Activated naive CD4-positive, alpha-beta T cell treated with anti-CD3 and anti-CD28 coated beads, Interleukin-2, amount 50 U/mL, for 72 hours (primary cell): ENCODE measurements at places on chromosomes 2 and 18. TPM values are rescaled to one million over a fixed set of nuclear protein-coding genes. Genes with fewer than 3 reads are reported as not detected.

Gene MGAT4A
- 95.6 TPM for total RNA-seq

GRCh38 chr2:8418721-8419120, 263.1 kb upstream of the ID2 start:
- no peak for DNase-seq

Gene DSG2
- total RNA-seq, result 0.23 TPM

DNA sequence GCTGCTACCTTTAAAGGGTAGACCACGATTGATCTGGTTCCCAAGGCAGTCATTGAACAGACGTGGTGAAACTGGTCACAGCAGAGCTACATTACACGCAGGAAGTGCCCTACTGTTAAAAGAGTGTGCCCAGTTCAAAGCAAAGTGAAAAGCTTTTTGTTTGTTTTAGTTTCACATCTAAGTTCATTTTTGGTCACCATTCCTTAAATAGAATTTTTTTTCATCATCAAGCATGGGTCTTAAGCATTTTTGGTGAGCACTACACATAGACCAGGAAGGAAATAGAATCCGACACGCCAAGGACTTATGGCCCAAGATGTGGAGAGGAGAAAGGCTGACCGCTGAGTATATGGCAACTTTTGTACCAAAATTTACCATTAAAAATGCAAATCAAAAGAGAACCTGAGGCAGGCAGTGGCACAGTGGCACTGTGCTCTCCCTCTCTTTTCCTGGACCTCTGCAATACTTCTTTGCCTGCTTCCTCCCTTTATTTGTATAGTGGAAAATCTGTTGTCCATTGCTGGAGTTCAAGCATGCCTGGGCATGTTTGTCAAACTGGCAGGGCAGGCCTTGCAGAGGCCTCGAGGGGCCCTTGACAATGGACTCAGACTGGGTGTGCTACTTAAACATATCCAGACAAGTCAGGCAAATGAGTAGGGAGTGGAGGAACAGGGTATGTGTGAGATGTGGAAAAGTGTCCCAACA, 42.6 kb upstream of the HNRNPA3 start:
- no peak for DNase-seq

Gene HOXD13
- total RNA-seq, result not detected

GRCh38 chr18:34544930-34545329, 165.2 kb upstream of the DTNA start:
- DNase-seq, result no peak

Gene TPO
- total RNA-seq, result not detected

Gene FAM228A
- 0.14 TPM for total RNA-seq

Gene CNGA3
- not detected for total RNA-seq

DNA sequence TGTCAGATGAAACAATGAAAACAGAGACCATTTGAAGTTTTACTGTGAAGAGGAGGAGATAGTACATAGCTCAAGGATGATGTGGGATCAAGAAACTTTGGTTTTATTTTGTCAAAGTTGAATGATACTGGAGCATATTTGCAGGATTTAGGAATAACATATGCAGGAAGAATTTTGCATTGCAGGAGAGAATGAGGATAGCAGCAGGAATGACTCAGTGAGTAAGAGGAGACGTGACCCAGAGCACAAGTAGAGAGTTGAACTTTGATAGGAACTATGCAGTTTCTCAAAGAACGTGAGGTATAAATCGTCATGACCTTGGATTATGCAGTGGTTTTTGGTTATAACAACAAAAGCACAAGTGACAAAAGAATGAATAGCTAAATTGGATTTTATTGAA, 47.7 kb downstream of the MAPRE2 start:
- no peak for DNase-seq

DNA sequence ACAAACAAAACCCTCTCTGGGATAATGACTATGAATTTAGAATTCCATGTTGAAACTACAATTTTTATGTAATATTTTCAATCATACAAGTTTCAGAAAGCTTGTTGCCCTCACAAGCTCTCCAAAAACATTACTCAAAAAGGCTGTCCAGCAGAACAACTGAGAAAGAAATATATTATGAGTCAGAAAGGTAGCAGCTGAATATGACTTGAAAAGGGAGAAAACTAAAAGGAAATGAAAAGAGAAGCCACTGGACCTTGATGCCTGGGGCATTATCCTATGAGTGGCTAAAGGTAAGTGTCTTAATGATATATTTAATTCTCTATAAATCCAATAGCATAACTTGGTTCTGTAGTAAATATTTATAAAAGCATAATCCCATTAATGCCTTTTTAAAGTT, 61.8 kb downstream of the NXPH2 start:
- DNase-seq, result no peak

DNA sequence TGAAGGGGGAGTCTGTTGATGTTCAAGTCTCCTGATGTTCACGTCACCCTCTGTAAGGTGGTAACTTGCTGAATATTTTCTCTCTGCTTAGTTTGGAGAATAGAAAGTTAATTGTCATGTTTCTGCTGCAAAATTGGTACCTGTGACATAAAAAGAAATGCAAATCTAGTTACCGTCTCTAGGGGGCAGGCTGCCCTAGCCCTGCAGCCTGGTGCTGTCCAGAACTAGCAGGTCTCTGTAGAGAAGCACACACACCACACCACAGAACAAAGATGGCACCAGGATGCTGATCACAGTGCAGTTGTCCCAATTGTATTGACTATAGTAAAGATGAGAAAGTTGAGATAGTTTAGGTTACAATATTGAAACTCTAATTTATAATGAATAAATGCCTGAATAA, 47.0 kb downstream of the SLC9A4 start:
- DNase-seq, result no peak

GRCh38 chr2:134623796-134624195, 95.0 kb downstream of the TMEM163 start:
- DNase-seq, result no peak

DNA sequence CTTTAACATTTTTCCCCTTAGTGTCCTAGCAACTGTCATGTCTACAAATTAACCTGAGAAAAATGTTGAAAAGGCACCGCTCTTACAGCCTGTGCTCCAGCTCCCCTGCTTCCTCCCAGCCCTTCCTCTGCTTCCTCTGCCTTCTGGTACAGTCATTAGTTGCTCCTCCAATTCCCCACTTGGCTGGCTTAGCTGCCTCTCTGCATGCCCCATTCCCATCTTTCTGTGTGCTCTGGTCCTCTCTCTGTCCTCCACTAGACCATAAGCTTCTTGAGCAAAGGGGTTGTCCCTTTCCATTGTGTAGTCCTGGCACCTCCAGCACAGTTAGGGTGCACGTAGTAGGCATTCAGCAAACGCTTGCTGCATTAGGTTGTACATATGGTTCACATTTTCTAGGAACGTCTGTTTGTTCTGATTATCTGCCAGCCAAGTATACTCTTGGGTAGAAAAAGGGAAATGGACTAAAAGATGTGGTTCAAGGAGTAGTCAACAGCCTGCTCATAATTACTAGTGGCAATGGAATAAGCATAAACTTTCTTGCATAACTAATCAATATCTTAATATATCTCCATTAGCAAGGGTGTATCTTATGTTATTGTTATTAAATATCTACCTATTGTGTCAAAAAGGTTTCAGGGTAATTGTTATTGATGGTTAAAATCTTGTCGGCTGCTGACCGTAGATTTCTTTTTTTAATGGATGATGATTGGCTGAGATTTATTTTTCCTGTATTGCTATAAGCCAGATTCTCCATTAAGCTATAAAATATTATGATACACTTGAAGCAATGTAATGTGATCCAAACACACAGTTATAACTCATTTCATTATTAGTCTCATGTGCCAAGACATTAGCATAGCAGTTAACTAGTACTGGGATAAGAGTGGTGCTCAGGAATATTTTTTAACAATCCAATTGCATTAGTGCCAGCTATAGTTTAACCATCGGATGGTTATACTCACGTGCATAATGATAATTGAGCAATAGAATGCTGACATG, 340.1 kb downstream of the SLC4A3 start:
- no peak for DNase-seq

DNA sequence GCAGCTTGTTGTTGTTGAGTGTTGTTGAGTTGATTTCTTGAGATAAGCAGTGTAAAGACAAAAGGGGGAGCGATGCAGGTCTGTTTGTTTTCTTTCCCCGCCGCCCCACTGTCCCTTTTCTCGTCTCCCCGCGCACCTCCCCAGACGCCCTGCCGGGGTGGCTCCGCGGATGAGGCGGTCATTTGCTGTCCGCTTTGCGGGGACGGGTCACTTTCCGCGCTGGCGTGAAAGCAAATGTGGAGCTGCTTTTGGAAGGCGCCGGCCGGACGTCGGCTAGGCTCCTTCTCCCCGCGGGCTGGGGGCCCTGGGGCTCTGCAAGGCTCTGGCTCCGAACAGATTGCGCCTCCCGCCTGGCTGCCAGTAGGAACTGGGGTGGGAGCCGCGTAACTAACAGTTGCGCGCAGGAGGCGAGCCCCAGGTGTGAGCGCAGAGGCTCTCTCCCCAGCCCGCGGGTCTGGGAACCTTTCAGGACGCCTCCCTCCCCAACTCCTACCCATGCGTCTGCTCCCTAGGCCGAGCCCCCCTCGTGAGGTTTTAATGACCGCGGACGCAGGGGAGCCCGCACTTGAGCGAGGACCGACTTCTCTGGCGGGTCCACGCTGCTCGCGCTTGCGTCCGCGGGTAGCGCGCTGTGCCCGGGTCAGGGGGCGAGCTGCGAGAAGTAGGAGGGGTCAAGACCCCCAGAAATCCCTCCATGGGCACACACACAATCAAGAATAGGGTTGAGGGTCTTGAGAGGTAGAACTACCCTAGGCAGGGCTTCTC, 146.6 kb downstream of the MEIS1 start:
- DNase-seq, result no peak
